Hematopoietic multipotent progenitor cell treated with erythropoietin and hydrocortisone succinate and interleukin-3 and kit ligand, for 6 days (in vitro differentiated cells): ENCODE measurements at places on chromosomes 1 and 21.

DNA sequence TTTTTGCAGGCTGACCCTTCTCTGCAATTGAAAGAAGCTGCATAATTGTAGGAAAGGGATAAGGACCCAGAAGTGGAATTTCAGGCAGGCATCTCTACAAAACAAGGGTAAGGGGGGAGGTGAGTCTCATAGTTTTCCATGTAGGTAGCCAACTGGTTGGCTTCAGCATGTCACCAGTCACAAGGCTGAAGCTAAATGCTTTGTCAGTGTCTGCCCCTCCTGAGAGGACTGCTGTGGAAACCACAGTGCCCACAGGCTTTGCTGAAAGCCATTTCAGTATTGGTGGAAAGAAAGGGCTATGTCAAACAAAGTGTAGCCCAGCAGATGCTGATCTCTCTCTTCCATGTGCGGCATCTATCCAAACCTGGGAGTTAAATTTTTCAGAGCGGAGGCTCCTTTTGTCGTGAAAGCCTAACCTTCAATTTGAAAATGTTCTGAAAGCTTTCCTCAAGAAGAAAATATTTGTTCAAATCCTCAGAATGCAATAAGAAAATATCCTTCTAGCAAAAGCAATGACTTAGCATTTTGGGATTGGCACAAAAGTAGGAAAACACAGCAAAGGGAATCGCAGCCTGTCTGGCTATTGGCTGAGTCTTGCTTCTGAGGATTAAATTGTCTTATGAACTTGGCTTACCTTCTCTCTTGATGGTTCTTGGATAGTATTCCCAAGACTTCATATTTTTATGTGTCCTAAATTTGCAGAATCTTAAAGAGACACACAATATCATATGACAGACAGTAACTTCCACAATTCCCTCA lies 591.7 kb downstream of the PLPP3 start:
- DNase-seq, result peak; percentile 36

- DNase-seq, result no peak
These were observed 114.4 kb upstream of the TNR start for GRCh38 chr1:175857756-175858155.

DNA sequence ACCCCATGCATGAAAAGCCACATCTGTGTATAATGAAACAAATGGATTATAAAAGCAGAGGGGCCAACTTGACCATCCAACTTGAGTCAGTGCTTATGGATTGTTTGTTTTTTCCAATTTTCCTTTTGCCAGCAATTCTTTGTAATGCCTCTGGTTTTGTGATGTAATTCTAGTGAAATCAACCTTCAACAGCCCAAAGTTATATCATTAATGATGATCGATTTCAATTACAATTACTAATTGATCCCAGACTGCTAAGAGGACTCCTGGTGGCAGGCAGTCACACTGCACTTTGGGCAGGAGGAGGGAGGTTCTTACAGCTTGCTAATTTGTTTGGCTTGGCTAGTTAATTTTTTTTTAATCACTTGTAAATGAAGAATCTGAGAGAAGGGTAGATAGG lies 552.3 kb downstream of the NUF2 start:
- no peak for DNase-seq

GRCh38 chr21:45409466-45410150 lies 4.6 kb downstream of the COL18A1 start:
- peak; percentile 69 for DNase-seq

DNA sequence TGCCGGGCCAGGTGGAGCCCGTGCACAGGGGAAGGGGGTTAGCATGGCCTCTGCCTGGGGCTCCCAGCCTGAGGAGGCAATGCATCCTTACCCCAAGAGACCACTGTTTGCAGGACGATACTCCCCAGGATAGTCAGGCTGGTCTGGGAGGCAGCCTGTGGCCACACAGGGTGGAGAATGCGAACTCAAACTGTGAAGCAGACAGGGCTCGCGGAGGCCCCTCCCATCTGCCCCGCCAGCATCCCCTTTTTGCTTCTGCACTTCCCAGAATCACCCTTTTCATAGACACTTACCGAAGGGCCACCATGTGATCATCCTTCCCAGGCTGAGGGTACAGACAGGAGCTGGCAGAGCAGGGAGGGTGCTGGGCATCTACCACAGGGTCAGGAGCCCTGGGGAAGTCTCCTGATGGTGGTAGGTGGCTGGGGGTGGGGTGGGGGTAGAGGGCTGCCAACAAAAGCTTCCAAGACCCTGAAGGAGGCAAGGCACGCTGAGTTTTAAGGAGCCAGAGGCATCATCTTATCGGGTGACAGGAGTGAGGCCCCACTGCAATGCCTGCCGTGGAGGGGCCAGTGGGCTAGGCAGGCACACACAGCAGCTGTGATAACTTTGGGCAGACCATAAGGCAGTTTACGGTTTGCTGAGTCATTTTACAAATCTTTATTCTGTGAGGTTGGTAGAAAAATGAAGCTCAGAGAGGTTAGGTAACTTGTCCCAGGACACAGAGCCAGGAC lies 31.3 kb upstream of the BTG2 start:
- no peak for DNase-seq
